ENCODE measurements at places on chromosomes 16 and 17.

DNA sequence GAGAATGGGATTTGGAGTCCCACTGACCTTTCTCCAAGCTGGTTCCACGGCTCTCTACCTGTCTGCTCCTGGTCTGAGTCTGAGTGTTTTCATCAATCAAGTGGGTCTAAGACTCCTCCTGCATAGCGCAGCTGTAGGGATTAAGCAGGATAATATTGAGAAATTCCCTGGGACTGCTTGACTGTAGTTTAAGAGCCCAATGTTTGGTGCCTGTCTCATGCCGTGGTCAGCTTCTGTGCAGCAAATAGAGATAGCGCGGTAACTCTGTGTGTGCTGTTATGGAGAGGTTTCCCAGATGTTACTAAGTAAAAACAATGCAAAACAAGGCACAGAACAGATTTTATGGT, 21.4 kb downstream of the RPTOR start:
- DNase-seq: no peak

DNA sequence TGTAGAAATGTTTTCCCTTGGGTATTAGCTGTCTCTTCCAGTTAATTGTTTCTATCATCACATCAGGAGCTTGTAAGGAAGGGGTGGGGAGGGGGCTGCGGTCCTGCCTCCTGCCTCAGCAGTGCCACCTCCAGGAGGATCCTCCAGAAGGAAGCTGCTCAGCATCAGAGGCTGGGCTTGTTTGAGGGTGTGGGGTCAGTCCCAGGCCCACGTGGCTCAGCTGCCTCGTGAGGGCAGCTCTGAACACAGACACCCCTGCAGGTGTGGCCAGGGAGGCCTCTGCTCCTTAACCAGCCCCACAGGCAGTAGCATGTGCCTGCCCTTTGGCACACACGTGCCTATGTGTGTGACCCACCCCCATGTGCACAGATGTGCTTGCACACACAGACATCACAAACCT, 46.3 kb downstream of the MRM1 start:
- DNase-seq: no peak

DNA sequence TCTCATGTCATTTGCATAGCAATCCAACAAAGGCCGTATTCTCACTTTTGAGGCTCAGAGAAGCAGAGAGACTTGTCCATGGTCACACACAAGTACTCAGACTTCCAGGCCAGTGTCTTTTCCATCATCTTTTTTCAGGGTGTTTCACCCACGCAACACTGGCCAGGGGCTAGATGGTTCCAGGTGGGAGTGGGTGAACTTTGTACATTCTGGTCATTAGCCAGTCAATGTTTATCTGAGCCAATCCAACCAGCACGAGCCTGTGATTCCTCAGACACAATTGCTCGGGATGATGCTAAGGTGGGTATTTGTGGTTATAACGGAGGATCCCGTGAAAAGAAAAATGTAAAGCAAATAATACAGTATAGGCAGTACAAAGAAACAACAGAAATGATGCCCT, 56.3 kb downstream of the ZFHX3 start:
- DNase-seq: no peak

DNA sequence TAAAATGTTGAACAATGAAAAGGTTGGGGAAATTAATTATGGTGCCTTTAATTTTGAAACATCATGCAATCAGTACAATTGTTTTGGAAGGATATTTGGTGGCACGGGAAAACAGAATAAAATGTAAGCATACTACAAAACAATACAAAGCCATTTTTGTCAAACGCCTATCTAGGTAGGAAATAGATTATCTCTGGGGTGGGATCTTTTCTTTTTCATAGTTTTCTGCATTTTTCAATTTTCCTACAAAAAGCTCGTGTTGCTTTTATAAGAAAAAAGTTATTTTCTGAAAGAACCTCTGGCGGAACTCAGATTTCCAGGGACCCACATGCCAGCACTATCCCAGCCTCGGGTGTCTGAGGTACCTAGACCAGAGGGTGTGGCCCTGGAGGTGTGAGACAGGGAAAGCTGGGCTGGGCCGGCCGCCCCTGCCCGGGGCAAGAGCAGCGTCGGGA, 961 bp upstream of the MAP3K3 start:
- DNase-seq: no peak

GRCh38 chr17:76585033-76585648, 519 bp downstream of the ST6GALNAC2 start:
- peak; percentile 27 for DNase-seq

- DNase-seq: no peak
Measured at GRCh38 chr17:34884597-34884996, 76.7 kb downstream of the CCT6B start.

- no peak for DNase-seq
Measured at GRCh38 chr16:81863630-81864352, 84.7 kb downstream of the PLCG2 start.

GRCh38 chr16:51982715-51983680, 563.9 kb downstream of the TOX3 start:
- DNase-seq: no peak

GRCh38 chr17:56206351-56206750, 53.1 kb downstream of the ANKFN1 start:
- no peak for DNase-seq

GRCh38 chr17:77963441-77963840, 4.9 kb downstream of the TNRC6C start:
- peak; percentile 73 for DNase-seq

DNA sequence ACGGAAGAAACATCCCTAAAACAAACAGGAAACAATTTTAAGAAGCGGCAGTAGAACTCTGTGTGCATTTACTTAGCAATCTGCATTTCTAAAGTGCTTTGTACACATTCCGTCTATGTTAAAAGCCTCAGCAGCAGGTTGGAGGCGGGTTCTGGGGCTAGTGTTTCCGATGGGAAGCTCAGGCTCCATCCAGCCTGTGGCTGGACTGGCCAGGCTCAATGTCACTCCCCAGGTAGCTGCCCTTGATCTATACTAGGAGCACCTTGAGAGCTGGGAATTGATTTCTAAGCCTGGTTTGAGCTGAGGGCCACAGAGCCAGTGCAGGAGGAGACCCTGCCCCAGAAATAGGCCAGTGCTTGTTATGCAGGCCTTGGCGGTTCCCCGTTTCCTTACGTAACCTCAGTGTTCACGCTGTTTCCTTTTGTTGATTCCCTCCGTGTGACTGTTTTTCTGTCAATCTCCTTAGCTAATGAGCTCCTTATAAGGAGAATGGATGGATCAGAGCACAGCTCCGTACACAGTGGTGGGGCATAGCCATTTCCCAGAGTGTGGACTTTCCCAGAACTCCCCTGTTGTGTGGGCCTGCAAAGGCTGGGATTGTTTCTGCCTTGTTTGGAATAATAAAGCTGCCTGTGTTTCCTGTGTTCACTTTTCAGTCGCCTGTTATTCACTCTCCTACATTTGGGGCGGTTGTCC, 21.4 kb downstream of the ADORA2B start:
- peak; percentile 20 for DNase-seq

- no peak for DNase-seq
Measured at GRCh38 chr17:49327835-49328784, 33.9 kb downstream of the ZNF652 start.

DNA sequence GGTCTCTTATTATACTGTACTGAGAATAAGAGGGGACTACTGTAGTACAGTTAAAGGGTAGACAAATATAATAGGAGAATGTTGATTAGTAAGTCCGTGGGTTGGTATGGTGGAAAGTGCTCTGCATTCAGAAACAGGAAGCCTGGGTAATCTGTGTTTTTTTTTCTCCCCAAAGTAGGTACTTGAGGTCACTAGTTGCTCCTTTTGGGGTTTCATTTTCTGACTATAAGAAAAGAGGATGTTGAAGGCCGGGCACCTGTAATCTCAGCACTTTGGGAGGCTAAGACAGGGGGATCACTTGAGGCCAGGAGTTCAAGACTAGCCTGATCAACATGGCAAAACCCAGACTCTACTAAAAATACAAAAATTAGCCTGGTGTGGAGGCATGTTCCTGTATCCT, 42.0 kb upstream of the MMD start:
- no peak for DNase-seq

DNA sequence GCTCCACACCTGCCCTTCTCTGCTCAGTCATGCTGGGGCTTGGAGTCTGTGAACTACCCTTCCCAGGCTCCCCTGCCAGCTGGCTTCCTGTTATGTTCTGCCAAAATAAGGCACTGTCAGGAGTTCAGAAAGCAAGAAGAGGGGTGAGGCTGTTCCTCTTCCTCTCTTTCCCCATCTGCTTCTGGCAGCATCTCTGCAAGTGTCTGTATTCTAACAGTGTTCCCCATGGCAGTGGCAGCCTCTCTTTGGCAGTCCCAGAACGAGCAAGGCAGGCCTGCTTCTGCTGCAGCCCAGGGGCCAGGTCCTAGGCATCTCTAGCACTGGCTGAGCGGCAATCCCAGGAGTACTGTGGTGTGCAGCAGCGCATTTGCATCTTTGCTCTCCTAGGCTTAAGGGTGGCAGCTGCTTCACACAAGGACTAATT, 219.1 kb downstream of the STX8 start:
- DNase-seq: no peak

GRCh38 chr17:43634591-43635125, 27.1 kb downstream of the MEOX1 start:
- no peak for DNase-seq

- no peak for DNase-seq
Measured at GRCh38 chr17:39841134-39841683, 22.9 kb downstream of the IKZF3 start.

DNA sequence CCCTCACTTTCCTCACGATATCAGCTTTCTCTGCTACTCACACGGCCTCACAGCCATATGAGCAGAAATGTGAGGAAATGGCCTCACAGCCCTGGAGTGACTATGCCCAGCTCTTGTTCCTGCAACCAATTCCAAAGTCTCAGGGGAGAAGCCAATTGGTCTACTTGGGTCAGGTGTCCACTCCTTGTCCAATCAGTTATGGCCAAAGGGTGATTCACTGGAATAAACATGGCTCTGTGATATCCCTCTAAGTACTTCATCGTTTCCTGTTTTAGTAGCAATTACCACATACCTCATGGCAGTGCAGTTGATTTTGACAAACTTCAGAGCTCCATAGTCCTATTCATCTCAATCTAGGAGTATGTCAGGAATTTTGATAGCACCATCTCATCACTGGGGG, 195.4 kb downstream of the KATNIP start:
- DNase-seq: no peak

DNA sequence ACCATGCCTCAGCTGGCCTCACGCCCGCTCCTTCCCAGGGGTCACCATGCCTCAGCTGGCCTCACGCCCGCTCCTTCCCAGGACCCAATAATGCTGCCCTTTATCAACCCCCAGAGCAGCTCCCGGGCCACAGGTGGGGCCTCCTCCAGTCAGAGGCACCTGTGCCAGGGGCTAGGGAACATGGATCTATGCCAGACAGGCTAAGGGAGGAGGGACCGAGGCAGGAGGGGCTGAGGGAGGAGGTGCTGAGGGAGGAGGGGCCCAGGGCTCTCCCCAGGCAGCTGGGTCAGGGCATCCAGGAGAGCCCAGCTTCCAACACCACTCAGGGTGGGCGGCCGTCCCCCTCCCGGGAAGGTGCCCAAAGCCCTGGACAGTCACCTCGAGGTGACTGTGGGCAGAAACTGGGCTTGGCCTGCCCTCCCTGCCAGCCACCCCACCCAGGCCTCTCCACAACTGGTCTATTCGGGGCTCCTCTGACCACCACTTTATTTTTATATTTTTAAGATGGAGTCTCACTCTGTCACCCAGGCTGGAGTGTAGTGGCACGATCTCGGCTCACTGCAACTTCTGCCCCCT, 19.4 kb downstream of the UTS2R start:
- DNase-seq: no peak

- no peak for DNase-seq
Measured at GRCh38 chr16:25138130-25138529, 26.6 kb downstream of the LCMT1 start.

GRCh38 chr16:794853-795466, 5.6 kb downstream of the GNG13 start:
- DNase-seq: no peak

GRCh38 chr17:5122586-5123342, 6.9 kb downstream of the USP6 start:
- no peak for DNase-seq

DNA sequence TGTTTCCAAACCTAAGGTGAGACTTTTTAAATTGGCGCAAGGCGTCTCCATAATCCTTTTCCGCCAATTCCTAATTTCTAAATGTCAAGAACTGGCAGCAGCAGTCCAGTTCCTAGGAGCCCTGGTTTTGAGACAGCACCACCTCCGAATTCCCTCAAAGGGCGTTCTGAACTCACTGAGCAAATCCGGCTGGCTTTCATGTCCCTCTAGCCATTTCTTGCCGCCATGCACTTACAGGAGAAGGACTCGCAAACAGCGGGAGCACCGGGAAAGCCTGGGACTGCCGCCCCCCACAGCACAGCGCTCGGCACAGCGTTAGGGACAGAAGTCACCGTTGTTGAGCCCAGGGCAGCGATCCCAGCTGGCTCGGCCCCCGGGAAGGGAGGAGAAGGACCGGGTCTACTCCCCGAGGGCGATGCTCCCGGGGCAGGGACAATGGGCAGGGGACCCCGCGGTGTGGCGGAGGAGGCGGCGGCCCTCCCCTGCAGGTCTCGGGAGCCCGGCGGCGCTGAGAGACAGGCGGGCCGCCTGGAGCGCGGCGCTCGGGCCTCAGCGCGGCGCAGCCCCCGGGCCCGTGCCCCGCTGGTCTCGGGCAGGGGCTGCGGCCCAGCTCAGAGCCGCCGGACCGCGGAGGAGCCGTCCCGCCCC, 545 bp downstream of the ARHGAP17 start:
- DNase-seq: peak; percentile 20

- DNase-seq: peak; percentile 86
Measured at GRCh38 chr17:8163978-8164814, 1.4 kb upstream of the VAMP2 start.

DNA sequence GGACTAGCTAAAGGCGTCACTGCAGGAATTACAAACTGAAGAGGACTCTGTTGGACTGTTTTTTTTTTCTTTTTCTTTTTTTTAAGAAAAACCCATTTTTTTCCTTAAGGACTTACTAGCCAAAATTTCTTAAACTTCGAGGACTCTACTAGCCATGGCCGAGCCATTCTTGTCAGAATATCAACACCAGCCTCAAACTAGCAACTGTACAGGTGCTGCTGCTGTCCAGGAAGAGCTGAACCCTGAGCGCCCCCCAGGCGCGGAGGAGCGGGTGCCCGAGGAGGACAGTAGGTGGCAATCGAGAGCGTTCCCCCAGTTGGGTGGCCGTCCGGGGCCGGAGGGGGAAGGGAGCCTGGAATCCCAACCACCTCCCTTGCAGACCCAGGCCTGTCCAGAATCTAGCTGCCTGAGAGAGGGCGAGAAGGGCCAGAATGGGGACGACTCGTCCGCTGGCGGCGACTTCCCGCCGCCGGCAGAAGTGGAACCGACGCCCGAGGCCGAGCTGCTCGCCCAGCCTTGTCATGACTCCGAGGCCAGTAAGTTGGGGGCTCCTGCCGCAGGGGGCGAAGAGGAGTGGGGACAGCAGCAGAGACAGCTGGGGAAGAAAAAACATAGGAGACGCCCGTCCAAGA, 878 bp downstream of the HEXIM1 start:
- peak; percentile 82 for DNase-seq

GRCh38 chr17:75778861-75779249, 5.8 kb upstream of the UNK start:
- DNase-seq: no peak
